ENCODE measurements at places on chromosomes 1 and 21.

DNA sequence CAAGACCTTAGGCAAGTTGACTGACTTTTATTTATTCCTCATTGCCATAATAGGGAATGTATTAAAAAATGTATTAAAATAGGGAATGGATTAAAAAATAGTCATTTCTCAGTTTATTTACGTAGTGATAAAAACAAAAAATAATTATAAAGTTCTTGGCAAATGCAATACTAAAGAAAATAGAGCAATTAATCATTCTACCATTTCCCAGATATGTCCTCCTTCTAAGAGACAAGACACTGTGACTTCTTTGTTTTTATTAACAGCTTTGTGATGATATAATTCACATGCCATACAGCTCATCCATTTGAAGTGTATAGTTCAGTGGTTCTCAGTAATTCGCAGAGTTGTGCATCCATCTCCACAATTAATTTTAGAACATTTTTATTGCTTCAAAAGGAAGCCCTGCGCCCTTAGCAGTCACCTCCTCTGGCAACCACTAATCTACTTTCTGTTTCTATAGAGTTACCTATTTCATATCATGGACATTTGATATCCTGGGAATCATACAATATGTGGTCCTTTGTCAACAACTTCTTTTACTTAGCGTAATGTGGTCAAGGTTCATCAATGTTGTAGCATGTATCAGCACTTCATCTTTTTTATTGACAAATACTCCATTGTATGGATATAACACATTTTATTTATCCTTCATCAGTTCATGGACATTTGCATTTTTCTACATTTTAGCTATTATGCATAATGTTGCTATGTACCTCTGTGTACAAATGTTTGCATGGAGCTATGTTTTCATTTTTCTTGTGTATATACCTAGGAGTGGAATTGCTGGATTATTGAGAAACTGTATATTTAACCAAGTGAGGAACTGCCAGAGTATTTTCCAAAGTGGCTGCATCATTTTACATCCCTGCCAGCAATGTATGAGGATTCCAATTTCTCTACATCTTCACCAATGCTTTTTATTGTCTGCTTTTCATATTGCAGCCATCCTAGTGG is 5.6 kb downstream of the TBX19 start:
- no peak for DNase-seq
- no peaks in the 10 kb centered on the region for H3K27me3 ChIP-seq
- no peaks in the 10 kb centered on the region for H3K36me3 ChIP-seq
- no peak overlapping the region for H3K4me3 ChIP-seq

GRCh38 chr21:42309753-42310213 is 5.4 kb downstream of the TFF3 start:
- H3K27me3 ChIP-seq = no peaks in the 10 kb centered on the region
- no peaks in the 10 kb centered on the region for H3K36me3 ChIP-seq
- H3K4me3 ChIP-seq = peak overlapping the region; percentile 59
- no peak overlapping the region for H3K27ac ChIP-seq
- H3K4me1 ChIP-seq = peaks cover 11% of the 10 kb centered on the region
- DNase-seq = peak; percentile 84

DNA sequence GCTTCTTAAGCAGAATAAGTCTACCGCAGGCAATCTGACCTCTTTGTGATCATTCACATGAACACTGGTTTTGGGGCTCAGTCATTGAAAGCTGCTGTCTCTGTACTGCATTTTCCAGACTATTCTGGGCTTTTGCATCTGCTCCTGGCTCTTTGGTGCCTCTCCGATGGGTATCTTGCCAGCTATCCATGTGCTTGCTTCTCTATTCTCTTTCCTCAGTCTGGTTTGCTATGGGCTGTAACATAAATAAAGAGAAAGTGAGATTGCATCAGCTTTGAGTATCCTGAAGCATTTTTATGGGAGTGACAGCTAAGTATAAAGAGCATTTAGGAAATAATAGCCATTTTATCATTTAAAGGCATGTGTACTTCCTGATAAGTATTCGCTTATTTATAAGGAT is 70.7 kb downstream of the C1orf21 start:
- no peak overlapping the region for H3K4me3 ChIP-seq
- H3K36me3 ChIP-seq = no peaks in the 10 kb centered on the region
- no peak overlapping the region for H3K27ac ChIP-seq
- no peak for DNase-seq

DNA sequence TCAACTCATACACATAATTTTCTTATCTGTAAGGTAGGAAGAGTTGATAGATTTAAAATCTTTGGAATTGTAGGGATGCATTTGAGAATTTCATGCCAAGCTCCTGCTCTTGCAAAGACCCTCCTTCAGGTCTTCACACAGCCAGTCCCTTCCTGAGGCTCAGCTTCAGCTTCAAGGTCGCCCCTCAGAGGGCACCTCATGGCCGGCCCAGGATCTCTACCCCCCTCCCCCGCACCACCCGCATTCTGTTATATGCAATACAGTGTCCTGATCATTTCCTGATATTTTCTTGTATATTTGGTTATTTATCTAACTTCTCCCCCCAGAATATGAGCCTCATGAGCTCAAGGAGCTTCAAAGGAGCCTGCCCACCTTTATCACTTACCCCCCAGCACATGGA is 47.0 kb upstream of the BACE2 start:
- H3K4me3 ChIP-seq = no peak overlapping the region
- no peak overlapping the region for H3K27ac ChIP-seq
- no peak for DNase-seq
- H3K36me3 ChIP-seq = no peaks in the 10 kb centered on the region
- H3K4me1 ChIP-seq = no peaks in the 10 kb centered on the region

DNA sequence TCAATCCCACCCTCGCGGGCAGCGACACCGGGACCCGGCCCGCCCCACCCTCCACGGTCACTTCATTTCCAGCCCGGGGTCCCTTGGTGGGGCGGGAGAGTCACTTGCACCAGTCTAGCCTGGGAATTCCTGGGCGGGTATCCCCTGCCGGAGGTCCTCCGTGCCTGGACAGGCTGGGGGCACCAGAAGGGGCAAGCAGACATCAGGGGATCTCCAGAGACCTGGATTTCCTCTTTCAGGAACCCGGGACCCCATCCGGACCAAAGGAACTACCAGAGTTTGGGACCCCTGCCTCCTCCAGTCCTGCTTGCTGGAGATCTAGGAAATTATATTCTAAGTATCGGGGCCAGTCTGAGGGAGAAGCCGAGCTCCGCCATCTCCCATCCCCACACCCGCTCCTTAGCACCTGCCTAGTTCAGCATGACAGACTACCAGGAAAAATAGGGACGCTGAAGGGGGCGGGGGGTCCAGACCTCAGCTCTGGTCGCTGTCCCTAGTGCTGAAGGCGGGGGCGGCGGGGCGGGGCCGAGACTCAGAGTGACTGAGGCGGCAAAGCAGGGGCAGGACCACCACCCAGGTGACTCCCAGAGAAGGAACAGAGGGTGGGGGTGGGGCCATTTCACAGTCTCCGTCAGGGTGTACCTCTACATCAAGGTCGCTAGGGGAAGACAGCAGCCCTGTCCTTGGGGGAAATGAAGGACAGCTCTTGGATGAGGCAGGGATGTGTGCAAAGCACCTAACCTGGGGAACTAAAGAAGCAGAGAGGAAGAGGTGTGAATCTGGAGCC is 832 bp downstream of the HCN3 start:
- peak overlapping the region; percentile 89 for H3K4me3 ChIP-seq
- no peaks in the 10 kb centered on the region for H3K27me3 ChIP-seq
- peak; percentile 99 for DNase-seq
- H3K36me3 ChIP-seq = no peaks in the 10 kb centered on the region
- peaks cover 29% of the 10 kb centered on the region for H3K4me1 ChIP-seq
- H3K27ac ChIP-seq = no peak overlapping the region

DNA sequence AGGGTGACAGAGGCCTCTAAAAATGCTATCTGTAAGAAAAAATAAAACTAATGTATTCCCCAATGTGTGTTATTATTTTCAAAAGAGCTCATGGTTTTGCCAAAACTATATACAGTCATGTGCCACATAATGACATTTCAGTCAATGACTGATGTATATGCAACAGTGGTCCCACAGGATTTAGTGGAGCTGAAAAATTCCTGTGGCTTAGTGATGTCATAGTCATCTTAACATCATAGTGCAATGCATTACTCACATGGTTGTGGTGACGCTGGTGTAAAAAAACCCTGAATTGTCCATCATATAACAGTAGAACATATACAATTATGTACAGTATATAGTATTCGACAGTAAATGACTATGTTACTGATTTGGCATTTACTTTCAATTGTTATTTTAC is 172.4 kb downstream of the CACNA1E start:
- H3K27ac ChIP-seq = no peak overlapping the region
- no peak overlapping the region for H3K4me3 ChIP-seq
- DNase-seq = no peak
- H3K36me3 ChIP-seq = no peaks in the 10 kb centered on the region
- no peaks in the 10 kb centered on the region for H3K4me1 ChIP-seq

- no peak overlapping the region for H3K27ac ChIP-seq
- H3K36me3 ChIP-seq = no peaks in the 10 kb centered on the region
- no peaks in the 10 kb centered on the region for H3K27me3 ChIP-seq
- no peak for DNase-seq
Measured at GRCh38 chr21:41054018-41054578, 113.9 kb upstream of the BACE2 start.

GRCh38 chr1:44785501-44786137 is 2.4 kb downstream of the BEST4 start:
- H3K4me3 ChIP-seq = peak overlapping the region; percentile 73
- H3K27me3 ChIP-seq = 0 out of 2 replicates have a peak, but pooled peaks cover 10% of the 10 kb centered on the region
- H3K36me3 ChIP-seq = no peaks in the 10 kb centered on the region
- no peak overlapping the region for H3K27ac ChIP-seq

GRCh38 chr1:155236451-155236850 is 18.8 kb downstream of the ENTREP3 start:
- no peaks in the 10 kb centered on the region for H3K36me3 ChIP-seq
- H3K27me3 ChIP-seq = no peaks in the 10 kb centered on the region
- no peak overlapping the region for H3K27ac ChIP-seq
- DNase-seq = no peak

GRCh38 chr1:229619002-229619401 is 6.9 kb downstream of the TAF5L start:
- DNase-seq = no peak
- H3K4me1 ChIP-seq = peaks cover 7% of the 10 kb centered on the region
- no peak overlapping the region for H3K4me3 ChIP-seq
- no peaks in the 10 kb centered on the region for H3K27me3 ChIP-seq
- no peak overlapping the region for H3K27ac ChIP-seq

DNA sequence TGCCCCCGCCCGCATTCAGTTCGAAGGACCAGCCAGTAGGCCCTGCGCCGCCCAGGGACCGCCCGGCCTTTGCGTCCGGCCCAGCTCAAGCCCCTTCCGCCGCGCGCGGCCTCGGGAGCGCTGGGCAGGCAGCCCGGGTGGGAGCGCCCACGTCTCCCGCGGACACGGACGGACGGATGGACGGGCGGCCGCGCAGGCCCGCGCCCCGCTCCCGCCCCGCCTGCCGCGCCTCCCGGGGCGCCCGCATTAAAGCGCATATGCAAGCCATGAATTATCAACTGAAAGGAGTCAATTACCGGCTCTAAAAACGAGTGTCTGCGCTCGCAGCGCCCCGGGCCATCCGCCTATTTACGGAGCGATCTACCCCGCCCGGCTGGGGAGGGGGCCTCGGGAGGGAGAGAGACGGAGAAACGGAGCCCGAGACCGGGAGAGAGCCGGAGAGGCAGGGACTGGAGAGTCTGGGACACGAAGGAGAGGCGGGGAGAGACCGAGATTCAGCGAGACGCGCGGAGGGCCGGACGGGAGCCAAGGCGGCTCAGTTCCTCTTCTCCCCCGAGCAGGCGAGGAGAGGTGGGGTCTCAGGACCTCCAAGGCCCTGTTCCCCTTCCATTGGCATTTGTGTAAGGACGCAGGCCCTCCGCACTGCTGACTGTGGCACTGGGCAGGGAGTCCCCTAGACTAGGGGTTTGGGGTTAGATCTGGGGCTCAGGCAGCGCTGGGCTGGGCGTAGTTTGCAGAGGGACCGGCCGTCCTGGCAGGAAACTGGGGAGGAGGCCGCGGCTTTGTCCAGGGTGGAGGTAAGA is 41.3 kb upstream of the DMBX1 start:
- no peak overlapping the region for H3K27ac ChIP-seq
- H3K27me3 ChIP-seq = peaks cover 100% of the 10 kb centered on the region
- DNase-seq = peak; percentile 95
- peak overlapping the region; percentile 76 for H3K4me3 ChIP-seq
- H3K36me3 ChIP-seq = no peaks in the 10 kb centered on the region

- no peak overlapping the region for H3K4me3 ChIP-seq
- H3K4me1 ChIP-seq = peaks cover 11% of the 10 kb centered on the region
- H3K36me3 ChIP-seq = no peaks in the 10 kb centered on the region
- no peaks in the 10 kb centered on the region for H3K27me3 ChIP-seq
Measured at GRCh38 chr1:227190321-227190720, 128.0 kb downstream of the CDC42BPA start.

DNA sequence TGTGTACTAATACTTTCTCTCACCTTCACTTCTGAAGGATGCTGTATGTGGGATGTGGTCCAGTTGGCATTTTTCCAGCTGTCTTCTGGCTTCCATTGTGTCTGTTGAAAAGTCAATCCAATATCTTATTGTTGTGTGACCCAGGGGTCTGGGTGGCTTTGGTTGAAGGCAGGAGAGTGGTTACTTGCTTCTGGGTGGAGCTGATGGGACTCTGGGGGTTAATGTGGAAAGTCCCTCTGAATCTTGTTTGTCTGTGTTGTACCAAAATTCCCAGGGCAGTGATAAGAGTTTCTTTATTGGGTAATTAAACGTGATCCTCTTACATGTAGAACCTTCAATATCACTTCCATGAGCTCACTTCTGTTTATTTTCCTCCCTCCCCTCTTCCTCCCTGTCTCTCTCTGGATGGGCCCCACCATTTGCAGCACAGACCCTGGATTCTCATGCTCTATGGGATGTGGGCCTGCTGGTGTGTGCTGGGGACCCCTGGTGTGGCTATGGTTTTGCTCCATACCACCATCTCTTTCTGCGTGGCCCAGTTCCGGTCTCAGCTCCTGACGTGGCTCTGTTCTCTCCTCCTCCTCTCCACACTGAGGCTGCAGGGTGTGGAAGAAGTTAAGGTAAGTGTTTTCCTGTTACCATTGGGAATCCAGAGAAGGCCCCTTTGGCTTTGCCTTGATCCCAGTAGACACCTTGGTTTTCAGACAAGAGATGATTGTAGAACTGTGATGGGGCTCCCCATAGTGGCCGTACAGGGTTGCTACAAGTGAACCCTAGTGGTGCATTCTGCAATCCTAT is 71.5 kb downstream of the HHAT start:
- peak; percentile 85 for DNase-seq
- H3K36me3 ChIP-seq = no peaks in the 10 kb centered on the region
- H3K27ac ChIP-seq = no peak overlapping the region
- 0 out of 2 replicates have a peak, but pooled peaks cover 4% of the 10 kb centered on the region for H3K4me1 ChIP-seq
- no peak overlapping the region for H3K4me3 ChIP-seq

- no peak overlapping the region for H3K27ac ChIP-seq
- no peaks in the 10 kb centered on the region for H3K27me3 ChIP-seq
- no peaks in the 10 kb centered on the region for H3K36me3 ChIP-seq
- no peak overlapping the region for H3K4me3 ChIP-seq
- H3K4me1 ChIP-seq = peaks cover 3% of the 10 kb centered on the region
Measured at GRCh38 chr21:42063571-42064521, 7.3 kb upstream of the UMODL1 start.

Measured in GM23338 (cell line).